Fibroblast of skin of back (primary cell): ENCODE measurements at places on chromosomes 16 and 17.
A peak's percentile ranks its signal among the peaks of the same experiment; 100 is the strongest.

DNA sequence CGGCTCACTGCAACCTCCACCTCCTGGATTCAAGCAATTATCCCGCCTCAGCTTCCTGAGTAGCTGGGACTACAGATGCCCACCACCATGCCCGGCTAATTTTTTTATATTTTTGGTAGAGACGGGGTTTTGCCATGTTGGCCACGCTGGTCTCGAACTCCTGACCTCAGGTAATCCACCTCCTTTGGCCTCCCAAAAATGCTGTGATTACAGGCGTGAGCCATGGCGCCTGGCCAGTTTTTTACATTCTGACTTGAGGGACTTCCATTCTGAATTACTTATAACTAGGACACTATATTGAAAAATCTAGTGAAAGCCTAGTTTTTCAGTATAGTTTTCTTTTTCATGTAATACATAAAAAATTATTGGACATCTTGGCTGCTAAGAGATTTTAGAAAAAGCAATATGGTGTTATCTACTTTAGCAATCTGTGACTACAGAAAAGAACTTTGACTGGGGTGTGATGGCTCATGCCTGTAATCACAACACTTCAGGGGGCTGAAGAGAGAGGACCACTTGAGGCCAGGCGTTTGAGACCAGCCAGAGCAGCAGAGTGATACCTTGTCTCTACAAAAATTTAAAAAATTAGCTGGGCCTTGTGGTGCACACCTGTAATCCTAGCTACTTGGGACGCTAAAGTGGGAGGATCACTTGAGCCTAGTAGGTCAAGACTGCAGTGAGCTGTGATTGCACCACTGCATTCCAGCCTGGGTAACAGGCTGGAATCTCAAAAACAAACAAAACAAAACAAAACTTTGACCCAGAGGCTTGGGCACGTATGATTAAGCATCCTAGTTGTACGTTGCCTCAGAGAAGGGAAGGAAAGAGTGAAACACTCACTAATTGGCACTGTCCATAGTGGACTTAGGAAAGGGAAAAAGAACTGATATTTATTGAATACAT lies 26.8 kb upstream of the GOSR1 start:
- DNase-seq, result peak; percentile 2

- DNase-seq, result peak; percentile 54
Observed at GRCh38 chr17:59521465-59522126, 43.8 kb upstream of the DHX40 start.

DNA sequence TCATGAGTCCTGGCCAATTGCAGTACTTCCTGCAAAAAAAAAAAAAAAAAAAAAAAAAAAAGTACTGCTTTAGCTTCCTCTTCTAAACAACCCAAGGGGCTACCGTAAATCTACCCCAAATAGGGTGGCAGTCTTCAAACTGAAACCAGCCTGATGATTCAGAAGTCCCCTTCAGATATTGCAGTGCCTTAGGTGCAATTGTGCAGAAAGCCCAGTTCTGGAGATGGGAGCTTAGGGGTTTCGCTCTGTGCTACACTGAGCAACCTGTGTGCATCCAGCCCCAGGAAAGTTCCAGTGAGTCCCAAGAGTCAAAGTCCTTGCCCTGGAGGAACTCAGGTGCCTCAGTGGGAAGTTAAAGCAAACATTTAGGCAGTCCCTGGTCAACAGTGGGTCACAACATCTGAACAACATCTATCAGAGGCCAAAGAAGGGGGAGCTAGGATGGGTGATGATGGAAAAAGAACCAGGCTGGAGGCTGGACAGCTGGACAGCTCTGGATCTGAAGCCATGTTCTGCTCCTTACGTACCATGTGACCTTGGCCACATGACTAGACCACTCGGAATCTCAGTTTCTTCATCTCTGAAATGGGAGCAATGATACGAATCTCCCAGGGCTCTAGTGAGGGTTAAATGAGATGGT lies 6.7 kb upstream of the CIITA start:
- no peak for DNase-seq

GRCh38 chr17:14340857-14341754 lies 40.2 kb downstream of the HS3ST3B1 start:
- peak; percentile 43 for DNase-seq

- no peak for DNase-seq
Observed at GRCh38 chr17:74757931-74758847, 9.8 kb downstream of the NHERF1 start.

- no peak for DNase-seq
Observed at GRCh38 chr17:50954641-50955121, 88.5 kb upstream of the TOB1 start.

DNA sequence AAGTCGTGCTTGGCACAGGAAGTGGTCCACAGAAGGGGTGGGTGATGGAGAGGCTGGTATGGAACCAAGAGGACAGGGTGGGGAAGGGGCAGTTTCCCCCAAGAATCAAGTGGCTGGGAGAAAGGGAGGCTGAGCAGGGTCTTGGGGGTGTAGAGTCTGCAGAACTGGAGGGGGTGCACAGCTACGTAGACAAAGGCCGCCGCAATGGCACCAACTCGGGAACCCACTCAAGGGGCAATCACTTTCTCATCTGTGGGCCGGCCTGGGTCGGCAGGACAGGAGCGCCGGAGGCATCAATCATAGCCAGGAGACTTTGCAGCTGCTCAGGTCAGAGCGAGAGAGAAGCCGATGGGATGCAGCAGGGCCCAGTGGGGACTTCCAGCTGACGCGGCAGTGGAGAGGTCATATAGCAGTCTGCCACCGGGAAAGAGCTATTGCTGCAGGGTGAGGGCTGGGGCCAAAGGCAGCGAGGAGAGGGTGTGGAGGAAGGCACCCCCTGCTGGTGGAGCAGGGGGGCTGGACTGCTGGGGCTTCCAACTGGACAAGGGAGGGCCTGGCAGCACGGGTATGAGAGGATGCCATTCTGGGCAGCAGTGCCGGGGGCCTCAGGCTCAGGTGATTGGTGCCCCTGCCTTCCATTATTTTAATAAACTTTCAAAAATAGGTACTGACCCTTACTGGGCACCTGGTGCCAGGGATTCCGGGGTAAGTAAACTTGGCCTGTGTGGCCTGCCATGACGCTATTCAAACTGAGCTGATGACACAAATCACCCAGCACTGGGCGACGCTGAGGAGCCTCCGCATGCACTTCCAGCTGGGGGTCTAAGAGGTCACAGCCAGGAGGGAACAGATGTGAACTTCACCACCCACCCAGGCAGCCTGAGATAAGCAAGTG lies 52.5 kb upstream of the MTSS2 start:
- DNase-seq, result peak; percentile 67

- DNase-seq, result peak; percentile 50
Observed at GRCh38 chr17:17494870-17495535, 1.2 kb downstream of the RASD1 start.
